ENCODE measurements at places on chromosomes 3 and 15.

- no peak for DNase-seq
Observed at GRCh38 chr3:80535286-80535685, 767.5 kb upstream of the ROBO1 start.

DNA sequence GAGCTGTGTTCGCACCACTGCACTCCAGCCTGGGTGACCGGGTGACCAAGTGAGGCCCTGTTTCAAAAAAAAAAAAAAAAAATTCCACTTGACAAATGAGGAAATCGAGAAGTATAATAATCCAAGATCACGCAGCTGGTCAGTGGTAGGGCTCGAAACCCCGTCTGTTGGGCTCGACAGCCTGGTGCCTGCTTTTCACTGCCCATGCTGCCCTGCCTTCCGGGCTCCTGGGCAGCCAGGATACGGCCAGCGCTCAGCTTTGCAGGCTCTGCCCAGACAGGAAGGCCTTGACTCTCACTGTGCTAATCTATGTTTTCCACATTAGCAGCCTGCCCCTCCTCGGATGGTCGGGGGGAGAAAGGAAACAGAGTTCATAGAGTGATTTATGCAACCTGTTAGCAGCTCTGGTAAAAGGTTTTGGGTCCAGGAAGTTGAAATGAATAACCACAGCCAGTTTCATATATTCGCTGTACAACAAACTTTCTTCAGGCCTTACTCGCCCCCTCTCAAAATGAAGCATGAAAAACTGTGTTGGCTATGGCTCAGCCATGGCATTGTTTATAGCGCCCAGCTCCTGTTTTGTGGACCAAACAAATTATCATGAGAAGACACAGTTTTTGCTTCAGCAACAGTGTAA, 108.8 kb downstream of the XXYLT1 start:
- no peak for DNase-seq

DNA sequence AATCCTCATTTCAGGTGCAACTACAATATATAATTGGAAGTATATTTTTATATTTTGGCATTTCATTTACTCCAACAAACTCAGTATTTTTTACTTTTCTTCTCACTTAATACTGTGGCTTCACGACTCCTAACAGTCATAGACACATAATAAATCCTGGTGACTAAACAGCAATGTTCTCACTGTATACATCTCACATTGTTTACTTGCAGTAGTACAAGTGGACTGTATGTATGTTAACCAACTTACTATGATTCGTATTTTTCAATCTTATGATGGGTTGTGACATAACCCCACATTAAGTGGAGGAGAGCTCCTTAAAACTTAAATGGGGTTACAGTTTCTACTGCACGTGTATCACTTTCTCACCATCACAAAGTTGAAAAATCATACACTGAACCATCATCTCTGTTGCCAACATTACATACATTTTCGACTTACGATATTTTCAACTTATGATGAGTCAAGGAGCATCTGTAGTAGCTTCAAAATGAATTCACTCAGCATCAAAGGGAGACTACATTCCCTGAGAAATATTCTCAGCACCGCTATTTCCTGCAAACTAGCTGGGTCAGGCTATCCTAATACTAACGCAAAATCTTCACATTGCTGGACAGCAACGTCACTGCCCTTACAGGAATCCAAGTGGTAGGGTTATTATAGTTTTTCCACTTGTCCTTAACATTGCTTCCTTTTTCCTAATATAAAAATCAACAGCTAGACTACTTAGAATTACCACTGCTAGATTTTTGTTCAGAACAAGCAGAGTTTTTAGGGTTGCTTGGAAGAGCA, 7.3 kb downstream of the ADAM10 start:
- no peak for DNase-seq

DNA sequence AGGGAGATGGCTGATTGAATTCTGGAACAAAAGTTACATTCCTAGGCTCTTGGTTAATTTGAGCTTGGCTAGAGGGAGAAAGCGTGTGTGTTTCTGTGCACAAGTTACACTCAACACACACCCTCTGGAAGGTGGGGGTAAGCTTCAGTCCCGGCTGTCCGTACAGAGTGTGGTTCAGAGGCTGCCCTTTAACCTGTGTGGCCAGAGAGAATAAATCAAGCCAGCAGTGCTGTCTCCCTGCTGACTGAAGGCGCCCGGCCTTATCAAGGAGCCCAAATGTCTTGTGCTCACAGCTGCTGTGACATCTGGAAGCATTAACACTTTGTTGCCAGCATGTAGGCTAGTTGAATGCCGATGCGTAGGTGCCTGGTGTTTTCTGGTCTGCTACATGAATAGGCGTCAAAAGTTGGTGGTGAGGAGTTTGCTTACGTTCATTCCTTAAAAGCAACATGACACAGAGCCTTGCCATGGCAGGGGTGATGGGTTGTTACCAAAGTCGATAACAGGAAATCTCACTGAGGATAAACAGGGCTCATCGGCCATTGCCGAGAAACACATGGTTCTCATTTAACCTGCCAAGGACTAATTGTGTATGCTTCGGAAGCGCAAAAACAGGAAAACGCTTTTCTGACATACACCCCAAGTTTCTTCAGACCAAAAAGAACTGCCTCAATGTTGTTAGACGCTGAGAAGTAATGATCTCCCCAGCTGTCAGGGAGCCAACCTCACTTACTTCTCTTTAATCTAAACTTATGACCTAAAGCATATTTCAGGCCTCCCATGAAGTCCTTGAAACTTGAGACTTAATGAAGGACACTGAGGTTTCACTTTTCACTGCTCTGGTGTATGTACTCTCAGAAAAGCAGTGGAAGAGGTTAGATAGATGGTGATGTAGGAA, 95.8 kb upstream of the CTDSPL start:
- no peak for DNase-seq

DNA sequence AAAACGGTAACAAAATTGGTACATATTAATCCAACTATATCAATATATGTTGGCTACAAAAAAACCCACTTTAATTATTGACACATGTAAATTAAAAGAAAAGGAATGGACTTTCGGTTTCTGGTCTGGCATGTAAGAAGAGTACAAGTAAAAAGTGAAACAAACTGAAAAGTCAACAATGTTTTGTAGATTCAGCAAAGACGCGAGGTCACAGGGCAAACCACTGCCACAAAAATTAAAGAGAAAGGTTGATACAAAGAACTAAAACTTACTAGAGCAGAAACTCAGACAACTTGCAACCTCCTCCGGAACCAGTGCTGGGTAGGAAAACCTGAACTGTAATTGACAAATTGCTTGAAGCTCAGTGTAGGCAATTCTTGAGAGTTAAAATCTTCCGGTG, 110.6 kb upstream of the ARPP21 start:
- DNase-seq = no peak

DNA sequence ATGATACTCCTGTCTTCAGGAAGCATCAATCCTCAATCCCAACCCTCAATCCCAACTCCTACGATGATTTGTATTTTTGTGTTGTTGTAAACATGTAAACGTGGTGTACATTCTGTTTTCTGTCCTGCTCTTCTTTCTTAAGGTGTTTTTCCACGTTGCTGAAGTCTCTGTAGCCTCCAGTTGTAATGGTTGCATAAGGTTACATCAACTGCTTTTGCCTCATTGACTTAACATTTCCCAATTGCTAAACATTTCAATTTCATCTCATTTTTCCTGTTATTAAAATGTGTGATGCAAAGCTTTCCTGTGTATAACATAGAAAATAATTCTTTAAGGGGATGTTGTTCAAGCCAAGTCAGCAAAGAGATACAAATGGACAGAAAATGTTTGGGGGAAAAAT, 33.4 kb downstream of the HRH1 start:
- DNase-seq = no peak

- DNase-seq = peak; percentile 18
Observed at GRCh38 chr15:67915461-67916374, 75.9 kb upstream of the RNU6-1 start.

GRCh38 chr3:102025606-102026270, 176.4 kb downstream of the NFKBIZ start:
- DNase-seq = no peak

- no peak for DNase-seq
Observed at GRCh38 chr3:59798372-59799086, 748.7 kb upstream of the CFAP20DC start.

DNA sequence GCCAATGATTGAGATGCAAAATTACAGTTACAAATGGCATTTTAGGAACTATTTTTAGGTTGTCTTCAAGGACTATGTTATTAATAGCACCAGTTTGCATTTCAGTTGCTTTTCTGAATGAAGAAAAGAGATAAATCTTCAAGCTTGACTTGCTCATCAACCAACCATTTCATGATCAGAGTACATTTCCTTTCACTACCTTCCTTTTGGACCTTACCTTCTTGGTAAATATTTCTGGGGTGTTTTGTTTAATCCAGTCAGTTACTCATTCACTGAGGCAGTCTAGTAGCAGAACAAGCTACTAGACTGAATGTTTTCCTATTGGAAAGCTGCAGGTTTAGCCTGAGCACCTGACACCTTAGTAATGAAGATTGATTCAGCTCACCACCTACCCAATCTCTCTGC, 8.2 kb downstream of the SLC27A2 start:
- DNase-seq = no peak

- no peak for DNase-seq
Observed at GRCh38 chr3:186381424-186382216, 19.6 kb upstream of the DGKG start.

GRCh38 chr3:156691920-156692319, 17.5 kb downstream of the TIPARP start:
- DNase-seq = no peak

- DNase-seq = no peak
Observed at GRCh38 chr3:162938083-162938482, 1441.5 kb downstream of the OTOL1 start.

DNA sequence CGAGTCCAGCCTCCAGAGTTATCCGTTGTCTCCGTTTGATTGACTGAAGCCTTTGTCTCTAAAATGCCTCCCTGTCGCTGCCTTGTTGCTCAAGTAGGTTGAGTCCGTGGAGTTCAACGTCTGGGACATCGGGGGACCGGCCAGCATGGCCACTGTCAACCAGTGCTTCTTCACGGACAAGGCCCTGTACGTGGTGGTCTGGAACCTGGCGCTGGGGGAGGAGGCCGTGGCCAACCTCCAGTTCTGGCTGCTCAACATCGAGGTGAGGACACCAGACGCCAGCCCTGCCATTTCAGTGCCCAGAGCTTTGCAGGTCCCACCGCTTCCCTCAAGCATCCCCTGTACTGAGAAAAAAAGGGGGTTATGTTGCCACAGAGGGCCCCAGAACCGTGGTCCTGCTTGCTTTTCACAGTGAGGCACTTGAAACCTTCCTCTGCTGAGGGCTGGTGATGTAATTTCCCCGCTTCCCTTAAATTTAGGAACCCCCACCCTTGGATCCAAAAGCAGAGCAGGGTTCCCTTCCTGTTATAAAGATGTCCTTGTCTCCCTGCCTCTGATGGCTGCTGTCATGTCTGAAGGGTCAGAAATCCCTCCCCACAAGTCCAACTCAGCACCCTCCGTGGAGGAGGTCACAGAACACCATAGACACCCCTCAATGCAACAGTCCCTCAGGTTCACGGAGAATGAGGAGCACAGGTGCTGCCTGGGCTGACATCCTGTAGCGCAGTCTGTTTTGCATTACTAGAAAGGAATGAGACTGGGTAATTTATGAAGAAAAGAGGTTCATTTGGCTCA, 105.7 kb downstream of the LRRK1 start:
- DNase-seq = no peak

GRCh38 chr15:78695854-78696253, 54.8 kb upstream of the CHRNB4 start:
- DNase-seq = no peak

- no peak for DNase-seq
Observed at GRCh38 chr15:60787837-60788691, 309.1 kb upstream of the ICE2 start.

GRCh38 chr3:164459521-164460151, 618.7 kb downstream of the SI start:
- DNase-seq = no peak

GRCh38 chr15:72599855-72600464, 54.5 kb upstream of the GOLGA6B start:
- DNase-seq = no peak

GRCh38 chr3:27641888-27642601, 80.1 kb downstream of the EOMES start:
- no peak for DNase-seq

DNA sequence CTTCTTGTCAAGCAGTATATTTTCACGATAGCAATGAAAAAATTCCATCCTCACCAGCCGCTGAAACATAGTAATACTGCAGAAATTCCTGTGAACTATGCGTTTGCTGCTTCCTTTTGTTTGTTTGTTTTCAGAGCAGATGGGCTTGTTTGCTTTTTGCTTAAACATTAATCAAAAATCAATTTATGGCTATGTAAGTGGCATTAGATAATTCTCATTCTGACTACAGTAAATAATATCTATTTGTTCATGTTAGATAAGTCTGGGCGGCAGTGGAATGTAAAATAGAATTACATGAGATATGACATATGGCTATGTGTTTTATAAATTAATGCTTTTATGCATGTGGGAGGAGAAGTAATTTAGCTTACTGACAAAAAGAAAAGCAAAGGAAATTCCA, 163.7 kb downstream of the PGPEP1L start:
- no peak for DNase-seq

DNA sequence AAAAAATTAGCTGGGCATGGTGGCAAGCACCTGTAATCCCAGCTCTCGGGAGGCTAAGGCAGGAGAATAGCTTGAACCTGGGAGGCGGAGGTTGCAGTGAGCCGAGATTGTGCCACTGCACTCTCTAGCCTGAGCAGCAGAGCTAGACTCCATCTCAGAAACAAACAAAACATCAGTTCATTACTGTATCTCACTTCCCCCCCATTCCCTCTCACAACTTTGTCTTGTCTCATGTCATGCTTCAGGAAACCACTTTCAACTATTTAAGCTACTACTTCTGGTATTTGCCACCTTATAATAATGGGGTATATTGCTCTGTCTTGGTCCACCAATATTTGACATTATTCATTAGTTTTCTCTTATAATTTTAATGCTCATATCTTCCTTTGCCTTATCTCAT, 26.2 kb downstream of the PIK3CA start:
- no peak for DNase-seq

GRCh38 chr3:5806192-5806591, 618.7 kb downstream of the EDEM1 start:
- no peak for DNase-seq

DNA sequence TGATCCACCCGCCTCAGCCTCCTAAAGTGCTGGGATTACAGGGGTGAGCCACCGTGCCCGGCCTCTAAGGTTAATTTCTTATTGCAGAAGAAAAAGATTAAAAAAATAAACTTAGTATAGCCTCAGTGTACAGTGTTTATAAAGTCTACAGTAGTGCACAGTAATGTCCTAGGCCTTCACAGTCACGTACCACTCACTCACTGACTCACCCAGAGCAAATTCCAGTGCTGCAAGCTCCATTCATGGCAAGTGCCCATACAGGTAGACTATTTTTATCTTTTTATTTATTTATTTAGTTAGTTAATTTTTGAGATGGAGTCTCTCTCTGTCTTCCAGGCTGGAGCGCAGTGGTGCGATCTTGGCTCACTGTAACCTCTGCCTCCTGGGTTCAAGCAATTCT, 3.2 kb upstream of the FLNB start:
- no peak for DNase-seq

- DNase-seq = no peak
Observed at GRCh38 chr3:62585861-62586260, 212.5 kb upstream of the FEZF2 start.

- DNase-seq = no peak
Observed at GRCh38 chr3:67986706-67987105, 332.3 kb upstream of the SUCLG2 start.

Measured in progenitor cell of endocrine pancreas (in vitro differentiated cells).